Mesendoderm (in vitro differentiated cells): ENCODE measurements at places on chromosomes 1 and 21.

DNA sequence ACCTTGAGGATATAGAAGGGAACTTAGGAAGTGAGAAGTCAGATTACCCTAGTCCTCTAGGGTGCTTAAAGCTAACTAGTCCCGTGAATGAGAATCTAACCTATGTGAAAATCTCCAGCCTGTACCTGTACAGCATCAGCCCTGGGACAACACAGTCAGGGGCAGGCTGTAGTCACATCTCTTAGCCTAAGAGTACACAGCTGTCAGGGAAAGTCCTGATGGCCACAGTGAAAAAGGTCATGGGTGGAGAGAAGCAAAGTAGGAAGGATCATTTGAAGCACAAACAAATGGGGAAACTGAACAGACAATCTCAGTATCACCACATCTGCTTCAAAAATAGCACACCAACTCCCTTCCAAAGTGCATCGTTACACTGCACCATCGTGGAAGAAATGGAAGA lies 11.7 kb downstream of the CTSK start:
- DNase-seq, result no peak

GRCh38 chr1:232037774-232038388 lies 411.3 kb downstream of the DISC1 start:
- DNase-seq, result no peak

DNA sequence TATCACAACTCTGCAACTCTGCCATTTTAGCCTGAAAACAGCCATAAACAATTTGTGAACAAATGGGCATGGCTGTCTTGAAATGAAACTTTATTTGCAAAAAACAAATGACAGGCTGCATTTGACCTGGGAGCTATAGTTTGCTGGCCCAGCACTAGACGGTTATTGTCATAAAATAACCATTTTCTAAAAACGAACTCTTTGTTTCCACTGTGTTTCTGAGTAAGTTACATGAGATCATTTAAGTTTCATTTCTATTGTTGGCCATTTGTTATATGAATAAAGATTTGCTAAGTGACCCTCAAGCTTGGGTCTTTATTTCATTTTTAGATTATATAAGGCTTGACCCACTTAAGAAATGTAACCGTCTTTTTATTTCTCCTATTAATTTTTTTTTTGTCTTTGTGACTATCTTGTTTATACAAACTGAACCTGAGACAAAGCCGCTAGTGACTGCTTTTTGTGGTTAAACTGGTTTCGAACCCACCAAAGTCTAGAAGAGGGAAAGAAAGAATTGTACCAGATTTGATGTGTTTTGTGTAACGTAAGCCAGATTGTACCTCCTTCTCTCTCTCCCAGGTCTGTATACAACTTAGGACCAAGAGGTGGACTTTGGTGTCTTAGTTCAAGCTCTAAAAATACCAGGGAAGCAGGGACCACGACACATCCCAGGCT lies 12.9 kb upstream of the KCNJ15 start:
- no peak for DNase-seq

DNA sequence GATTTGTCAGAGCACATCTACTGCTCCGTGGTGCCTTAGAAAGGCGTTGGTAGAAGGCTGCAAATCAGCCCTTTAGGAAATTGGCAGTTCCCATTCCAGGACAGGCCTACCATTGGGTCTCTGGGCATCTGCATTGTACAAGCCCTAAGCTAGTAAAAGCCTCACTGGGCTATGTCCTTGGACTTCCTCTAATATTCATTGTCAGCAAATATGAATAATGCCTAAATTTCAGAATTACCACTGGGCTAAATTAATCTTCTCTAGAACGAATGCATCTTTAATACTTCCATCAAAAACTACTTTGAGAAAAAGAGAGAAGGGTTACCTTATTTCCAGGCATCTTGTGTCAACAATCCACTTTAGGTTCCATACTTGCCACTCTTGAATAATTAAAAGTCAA lies 41.5 kb upstream of the ATP1A1 start:
- no peak for DNase-seq

GRCh38 chr1:3363756-3364155 lies 90.7 kb upstream of the ARHGEF16 start:
- no peak for DNase-seq

- DNase-seq, result peak; percentile 89
Measured at GRCh38 chr1:206685769-206686477, 1.2 kb downstream of the MAPKAPK2 start.

- no peak for DNase-seq
Measured at GRCh38 chr1:167305706-167306277, 85.1 kb downstream of the POU2F1 start.

- DNase-seq, result peak; percentile 37
Measured at GRCh38 chr1:206511362-206512057, 4.2 kb downstream of the RASSF5 start.

DNA sequence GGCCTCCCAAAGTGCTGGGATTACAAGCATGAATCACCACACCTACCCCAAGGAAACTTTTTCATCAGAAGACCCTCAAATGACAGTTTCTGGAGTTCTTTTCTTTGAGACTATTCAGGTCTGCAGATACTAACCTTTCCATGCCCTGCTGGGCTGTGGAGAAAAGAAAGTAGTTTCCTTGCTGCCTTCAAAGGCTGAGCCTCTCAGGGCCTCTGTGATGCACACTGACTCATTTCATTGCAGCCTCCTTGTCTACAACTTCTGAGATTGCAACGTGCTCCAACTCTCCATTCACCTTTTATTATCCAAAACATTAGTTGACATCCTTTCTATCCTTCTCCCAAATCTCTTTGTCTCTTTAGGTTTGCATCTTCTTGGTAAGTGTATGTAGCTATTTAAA lies 8.8 kb upstream of the SAMSN1 start:
- DNase-seq, result peak; percentile 1

GRCh38 chr1:175600721-175601440 lies 142.5 kb downstream of the TNR start:
- DNase-seq, result no peak

- no peak for DNase-seq
Measured at GRCh38 chr1:153535242-153536011, at the start of gene S100A6. Gene S100A6, minus strand, starts transcription at chr1:153535991. Its CDS starts 652 bp downstream, at chr1:153535339.

DNA sequence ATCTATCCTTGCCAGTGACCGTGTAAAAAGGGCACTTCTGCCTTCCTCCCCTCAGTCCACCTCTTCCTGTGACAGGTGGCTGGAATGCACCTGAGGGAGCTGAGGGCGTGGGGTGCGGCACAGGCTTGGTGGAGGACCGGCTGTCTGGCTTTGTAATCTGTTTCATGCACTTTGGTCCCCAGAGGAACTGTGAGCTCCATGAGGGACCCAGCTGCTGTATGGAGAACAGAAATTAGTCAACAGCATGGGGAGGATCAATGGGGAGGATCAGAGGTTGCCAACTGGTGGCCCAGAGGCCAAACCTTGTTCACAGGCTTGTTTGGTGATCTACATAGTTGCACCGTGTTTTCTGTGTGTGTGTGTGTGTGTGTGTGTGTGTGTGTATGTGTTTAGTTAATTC lies 19.0 kb upstream of the LUZP1 start:
- no peak for DNase-seq

DNA sequence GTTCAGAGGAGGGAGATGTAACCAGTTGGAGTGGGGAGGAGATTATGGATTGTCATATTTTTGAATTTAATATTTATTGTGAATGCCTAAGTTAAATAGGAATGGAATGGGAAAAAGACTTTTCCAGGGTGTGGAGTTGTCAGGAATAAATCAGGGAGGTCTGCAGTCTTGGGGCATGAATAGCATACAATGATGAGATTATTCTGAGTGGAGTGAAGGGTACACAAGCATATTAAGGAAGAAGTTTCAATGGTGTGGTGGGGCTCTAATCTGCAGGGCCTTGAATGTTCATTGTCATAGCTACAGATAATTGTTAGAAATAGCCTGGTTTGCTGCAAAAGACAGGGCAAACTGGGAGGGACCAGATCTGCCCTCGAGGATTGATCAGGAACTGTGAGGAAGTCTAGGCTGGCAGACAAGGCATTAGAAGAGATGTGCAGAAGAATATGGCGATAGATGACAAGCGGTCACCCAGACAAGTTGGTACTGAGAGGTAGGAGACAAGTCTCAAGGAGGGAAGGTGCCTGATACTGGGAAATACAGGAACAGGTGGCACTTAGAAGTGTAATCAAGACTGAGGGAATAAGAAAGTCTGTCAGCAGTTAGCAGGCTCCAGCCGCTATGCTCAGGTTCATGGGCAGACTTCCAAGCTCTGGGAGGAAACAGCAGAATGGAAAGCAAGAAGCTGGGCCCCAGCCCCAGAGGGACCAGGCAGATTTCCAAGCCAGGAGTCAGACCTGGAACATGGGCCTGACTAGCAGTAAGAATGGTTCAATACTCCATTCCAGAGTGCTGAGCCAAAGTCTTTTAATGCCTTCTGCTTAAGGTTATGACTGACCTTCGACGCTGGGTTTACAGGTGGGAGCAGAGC lies 20.9 kb upstream of the RGL1 start:
- no peak for DNase-seq

DNA sequence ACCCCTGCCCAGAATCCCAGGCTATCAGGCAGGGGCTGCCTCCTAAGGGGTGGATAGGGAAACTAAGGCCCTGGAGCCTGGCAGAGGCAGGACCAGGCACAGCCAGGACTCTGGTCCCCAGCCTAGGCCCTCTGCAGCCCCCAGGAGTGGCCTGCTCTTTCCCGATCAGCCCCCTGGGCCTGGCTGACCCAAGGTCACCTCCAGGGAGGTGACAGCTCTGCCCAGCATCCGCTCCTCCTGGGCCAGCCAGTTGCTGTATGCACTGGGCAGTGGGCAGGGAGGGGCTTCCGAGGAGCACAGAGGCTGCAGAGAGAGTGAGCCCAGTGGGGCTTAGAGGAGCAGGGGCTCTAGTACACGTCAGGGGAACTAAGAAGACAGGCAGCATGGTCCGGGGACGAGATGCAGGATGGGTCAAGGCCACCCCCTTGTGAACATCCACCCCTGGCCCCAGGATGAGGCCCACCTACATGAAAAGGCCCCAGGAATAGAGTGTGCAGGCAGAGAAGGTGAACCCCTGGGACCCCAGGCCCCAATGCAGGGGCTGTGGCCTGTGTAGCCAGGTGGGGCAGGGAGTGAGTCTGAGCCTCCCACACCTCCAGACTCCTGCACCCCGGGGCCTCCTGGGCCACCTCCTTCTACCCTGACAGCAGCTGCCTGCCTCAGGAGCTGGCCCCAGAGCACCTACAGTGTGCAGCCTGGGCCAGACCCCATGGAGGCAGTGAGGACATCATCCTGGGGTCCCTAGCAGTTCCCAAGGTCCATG lies 32.8 kb downstream of the WNT9A start:
- no peak for DNase-seq

- DNase-seq, result no peak
Measured at GRCh38 chr21:39661121-39661520, 48.4 kb downstream of the B3GALT5 start.

DNA sequence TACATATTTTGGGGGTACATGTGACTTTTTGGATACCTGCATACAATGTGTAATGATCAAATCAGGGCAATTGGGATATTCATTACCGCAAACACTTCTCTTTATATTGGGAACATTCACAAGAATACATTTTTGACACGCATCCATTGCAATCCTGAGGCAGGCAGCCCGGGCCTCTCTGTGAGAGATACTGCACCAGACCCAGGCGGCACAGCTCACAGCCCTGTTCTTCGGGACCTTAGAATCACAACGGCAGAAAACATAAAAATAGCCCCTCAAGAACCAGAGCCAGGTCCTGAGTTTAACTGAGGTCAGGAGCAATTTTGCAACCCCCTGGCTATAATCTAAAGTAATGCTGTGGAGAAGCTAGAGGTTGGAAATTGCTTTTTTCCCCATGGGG lies 90.8 kb upstream of the PGBD5 start:
- no peak for DNase-seq

DNA sequence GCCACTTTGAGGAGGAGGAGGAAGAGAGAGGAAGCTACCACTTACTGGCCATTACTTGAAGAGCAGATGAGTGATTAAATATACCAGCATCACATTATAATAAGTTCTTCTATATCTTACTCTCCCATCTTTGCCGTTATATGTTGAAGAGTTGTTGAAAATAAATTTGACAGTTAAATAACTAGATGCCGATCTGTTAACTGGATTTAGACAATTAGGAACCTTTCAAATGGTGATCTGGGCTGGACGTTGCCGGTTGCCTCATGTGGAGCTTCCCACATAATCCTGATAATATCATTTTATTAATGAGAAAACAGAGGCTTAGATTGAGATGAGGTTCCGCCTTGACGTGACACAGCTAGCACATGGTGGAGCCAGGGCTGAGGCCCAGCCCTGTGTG lies 147.0 kb downstream of the SDCCAG8 start:
- DNase-seq, result no peak

DNA sequence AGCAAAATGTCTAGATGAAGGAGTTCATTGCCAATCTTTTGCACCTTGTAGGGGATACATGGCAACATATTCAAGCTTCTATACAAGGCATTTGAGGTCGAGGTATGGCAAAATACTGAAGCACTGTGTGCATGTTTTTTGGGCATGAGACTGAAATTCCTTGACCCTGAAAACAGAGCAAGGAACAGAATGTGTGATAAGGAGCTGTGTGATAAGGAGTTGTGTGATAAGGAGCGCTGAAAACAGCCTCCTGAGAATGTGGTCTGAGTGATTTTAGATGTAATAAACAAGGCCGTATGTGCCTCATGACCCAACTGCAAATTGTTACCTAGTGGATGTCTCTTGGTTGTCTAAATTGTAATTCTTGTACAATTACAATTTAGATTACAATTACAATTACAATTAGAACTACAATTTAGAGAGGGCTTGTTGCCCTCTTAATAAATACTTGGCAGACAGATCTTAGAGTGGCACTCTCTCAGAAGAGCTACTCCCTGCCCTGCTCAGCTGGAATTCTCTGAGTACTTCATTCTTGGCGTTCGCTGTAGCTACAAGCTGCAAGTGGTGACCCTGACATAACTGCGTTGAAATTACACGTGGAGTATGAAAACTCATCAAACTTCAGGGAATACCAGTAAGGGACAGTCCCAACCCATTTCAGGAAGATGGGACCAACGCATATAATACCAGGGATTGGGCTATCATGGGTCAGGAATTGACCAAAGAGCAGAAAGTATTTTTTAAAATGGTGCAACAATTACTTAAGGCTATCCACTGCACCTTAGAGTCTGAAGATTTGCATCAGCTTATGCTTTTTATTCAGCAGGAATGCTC lies 20.0 kb upstream of the ITLN1 start:
- peak; percentile 88 for DNase-seq

DNA sequence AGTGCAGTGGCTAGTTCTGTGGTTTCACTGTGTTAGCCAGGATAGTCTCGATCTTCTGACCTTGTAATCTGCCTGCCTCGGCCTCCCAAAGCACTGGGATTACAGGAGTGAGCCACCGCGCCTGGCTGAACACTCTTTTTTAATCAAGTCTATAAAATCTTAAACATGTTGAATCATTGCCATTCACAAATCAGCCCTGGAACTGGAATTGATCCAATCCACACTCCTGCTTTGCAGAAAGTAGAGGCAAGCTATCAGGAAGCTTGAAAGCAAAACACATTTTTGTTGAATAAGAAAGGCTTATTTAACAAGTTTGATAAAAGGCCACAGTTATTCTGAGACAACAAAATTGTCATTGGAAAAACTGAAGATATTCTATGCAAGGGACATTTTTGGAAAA lies 18.3 kb upstream of the EFHD2 start:
- DNase-seq, result no peak
